ENCODE measurements at places on chromosomes 7 and 10. TPM values are rescaled to one million over a fixed set of nuclear protein-coding genes. Genes with fewer than 3 reads are reported as not detected.

The MSMB gene
- not detected for total RNA-seq

The AKR1C2 gene
- 0.65 TPM for total RNA-seq

The PNLIP gene
- total RNA-seq, result not detected

The GRM8 gene
- total RNA-seq, result 0.43 TPM

The GOT1 gene
- 33.7 TPM for total RNA-seq

The GIMAP2 gene
- total RNA-seq, result not detected

The AFAP1L2 gene
- total RNA-seq, result 80.5 TPM

The BAMBI gene
- 65.1 TPM for total RNA-seq

The TAS2R41 gene
- not detected for total RNA-seq

The CPVL gene
- total RNA-seq, result 11.4 TPM

The MCM7 gene
- 52.2 TPM for total RNA-seq

The HDAC9 gene
- not detected for total RNA-seq

The GPR85 gene
- 26.0 TPM for total RNA-seq

The UTF1 gene
- total RNA-seq, result not detected

The SFMBT2 gene
- total RNA-seq, result 0.11 TPM

The SPDYE2B gene
- not detected for total RNA-seq

The TRIL gene
- 0.33 TPM for total RNA-seq

The SEMA3A gene
- under 0.01 TPM for total RNA-seq

The TEX36 gene
- under 0.01 TPM for total RNA-seq

The SORBS1 gene
- total RNA-seq, result 1.6 TPM

The PTCD1 gene
- total RNA-seq, result 5.4 TPM
